ENCODE measurements at places on chromosomes 11 and 22. TPM values are rescaled to one million over a fixed set of nuclear protein-coding genes. Genes with fewer than 3 reads are reported as not detected.

DNA sequence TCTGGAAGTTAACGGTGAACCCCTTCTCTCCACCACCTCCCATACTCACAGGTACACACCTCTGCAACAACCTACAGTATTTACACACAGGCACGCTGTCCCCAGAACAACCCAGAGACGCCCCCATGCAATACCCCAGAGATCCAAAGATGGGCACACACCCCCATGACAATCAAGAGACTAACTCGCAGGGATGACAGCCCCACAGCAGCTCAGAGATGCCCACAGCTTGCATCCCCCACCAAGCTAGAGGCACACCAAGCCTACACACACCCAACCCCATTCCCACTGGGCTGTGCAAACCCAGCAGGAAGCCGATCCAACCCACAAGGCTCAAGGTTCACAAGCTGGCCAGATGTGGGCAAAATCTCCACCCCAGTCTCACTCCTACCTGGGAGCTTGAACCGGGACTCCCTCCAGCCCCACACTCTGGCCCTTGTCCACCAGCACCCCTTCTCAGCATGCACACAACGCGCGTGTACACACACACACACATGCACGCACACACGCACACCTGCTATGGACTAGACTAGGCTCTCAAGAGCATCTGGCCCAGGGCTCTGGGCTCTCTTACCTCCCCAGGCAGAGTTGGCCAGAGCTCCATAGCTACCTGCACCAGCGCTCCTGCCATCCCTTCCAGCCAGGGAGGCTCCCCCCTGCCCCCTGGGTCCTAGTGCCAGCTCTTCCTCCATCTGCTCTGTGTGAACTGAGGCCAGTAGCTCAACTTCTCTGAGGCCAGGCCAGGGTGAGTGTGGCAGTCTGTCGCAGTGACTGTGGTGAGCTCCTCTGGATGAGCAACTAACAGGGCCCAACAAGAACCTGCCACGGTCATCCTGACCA, 11.5 kb downstream of the STARD10 start:
- no peak for DNase-seq

DNA sequence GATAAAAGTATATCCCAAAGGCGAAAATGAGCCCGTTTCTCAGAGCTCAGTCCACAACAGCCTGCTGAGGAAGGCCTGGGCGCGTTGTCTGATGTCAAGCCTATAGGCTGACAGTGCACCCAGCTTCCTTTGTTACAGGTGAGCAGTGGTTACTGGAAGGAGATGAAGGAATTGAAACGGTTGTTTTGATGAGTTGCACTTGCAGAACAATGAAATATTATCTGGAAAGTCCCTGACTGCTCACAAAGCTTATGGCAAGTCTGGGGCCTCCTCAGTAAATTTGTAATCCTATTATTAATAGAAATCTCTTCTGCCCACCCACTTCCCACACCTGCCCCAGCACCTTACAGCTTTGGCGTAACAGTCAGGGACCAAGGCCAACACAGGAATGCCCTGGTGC, 77.8 kb downstream of the C11orf91 start:
- no peak for DNase-seq

- no peak for DNase-seq
These were observed 61.1 kb downstream of the FDX1 start for GRCh38 chr11:110490886-110491285.

PDE3B gene
- 240 TPM for total RNA-seq

DNA sequence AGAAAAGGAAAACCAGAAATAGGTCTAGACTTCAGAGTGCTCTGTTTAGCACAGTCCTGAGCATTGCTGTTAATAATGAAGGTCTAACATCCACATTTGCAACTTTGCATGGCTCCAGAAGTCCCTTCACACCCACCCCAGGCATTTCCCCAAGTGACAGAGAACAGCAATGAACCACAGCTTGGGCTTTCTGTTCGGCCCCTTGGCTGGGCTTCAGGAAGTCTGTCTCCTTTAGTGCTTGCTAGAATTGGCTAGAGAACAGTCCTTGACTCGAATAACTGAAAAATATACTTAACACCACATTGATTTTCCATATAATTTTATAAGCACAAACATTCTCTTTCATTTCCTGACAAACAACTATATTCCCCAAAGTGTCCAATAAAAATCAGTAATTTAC, 29.3 kb upstream of the TENM4 start:
- DNase-seq, result no peak

CALCA gene
- total RNA-seq, result not detected

GPR83 gene
- 0.29 TPM for total RNA-seq

FAT3 gene
- not detected for total RNA-seq

GRCh38 chr11:65501186-65501471, 2.3 kb downstream of the MALAT1 start:
- DNase-seq, result no peak

PRAME gene
- total RNA-seq, result not detected

DNA sequence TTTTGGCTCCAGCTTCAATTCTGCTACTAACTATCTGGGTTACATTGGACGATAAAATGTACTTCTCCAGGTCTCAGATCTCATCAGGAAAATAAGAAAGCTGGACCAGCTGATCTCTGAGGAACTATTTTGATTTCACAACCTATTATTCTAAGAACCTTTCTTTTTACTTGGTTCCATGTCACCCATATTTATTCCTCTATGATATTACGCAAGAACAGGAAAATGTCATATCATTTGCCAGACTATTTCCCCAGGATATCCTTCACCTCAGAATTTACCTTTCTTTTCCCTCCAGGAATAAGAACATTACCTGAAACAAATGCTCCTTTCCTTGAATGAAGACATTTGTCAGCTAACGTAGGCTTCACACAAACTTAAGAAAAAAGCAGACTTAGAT, 387.5 kb upstream of the RAG2 start:
- no peak for DNase-seq

GRCh38 chr11:93326681-93327080, 3.9 kb upstream of the DEUP1 start:
- DNase-seq, result no peak

DNA sequence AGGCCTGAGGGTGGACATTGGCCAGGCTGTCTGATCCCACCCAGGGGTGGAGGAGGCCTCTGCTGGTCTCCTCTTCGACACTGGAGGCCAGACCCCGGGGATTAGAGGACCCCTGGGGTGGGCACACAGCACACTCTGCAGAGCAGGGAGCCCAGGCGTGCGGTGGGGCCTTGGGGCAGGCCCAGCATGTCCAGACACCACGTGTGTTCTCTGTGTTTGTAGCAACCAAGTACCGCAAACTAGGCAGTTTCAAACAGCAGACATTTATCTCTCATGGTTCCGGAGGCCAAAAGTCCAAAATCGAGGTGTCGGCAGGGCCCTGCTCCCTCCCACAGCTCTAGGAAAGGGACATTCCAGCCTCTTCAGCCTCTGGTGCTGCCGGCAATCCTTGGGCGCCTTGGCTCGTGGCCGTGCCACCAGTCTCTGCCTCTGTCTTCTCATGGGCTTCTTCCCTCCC, 1.5 kb downstream of the PANX2 start:
- DNase-seq, result no peak

NECTIN1 gene
- 2.5 TPM for total RNA-seq

- no peak for DNase-seq
These were observed 59.6 kb upstream of the ADORA2A start for GRCh38 chr22:24367841-24368240.

DNA sequence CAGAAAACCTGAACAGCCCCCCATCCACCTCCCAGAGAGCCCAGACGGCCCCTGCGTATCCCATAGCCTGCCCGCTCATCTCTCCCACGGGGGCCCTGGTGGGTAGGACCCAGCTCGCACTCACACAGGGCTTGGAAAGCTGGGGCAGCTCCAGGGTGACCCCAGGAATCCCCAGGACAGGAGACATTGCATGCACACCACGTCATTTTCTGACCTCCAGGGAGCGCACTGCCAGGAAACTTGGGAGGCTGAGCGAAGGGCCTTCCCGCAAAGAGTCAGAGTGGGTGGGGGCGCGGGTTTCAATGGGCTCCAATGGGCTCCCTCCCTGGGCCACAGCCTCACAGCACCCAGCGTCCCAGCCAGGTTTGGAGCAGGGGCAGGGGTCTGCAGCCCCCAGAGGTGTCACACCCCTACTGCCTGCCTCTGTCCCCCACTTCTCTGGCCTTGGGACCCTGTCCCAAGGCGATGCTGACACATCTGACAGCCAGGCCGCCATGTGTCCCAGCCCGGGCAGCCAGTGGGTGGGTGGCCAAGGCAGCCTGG, 8.2 kb upstream of the SYT8 start:
- DNase-seq, result no peak

UPB1 gene
- total RNA-seq, result 0.85 TPM

- no peak for DNase-seq
These were observed 9.0 kb downstream of the RCOR2 start for GRCh38 chr11:63907808-63908530.

DNA sequence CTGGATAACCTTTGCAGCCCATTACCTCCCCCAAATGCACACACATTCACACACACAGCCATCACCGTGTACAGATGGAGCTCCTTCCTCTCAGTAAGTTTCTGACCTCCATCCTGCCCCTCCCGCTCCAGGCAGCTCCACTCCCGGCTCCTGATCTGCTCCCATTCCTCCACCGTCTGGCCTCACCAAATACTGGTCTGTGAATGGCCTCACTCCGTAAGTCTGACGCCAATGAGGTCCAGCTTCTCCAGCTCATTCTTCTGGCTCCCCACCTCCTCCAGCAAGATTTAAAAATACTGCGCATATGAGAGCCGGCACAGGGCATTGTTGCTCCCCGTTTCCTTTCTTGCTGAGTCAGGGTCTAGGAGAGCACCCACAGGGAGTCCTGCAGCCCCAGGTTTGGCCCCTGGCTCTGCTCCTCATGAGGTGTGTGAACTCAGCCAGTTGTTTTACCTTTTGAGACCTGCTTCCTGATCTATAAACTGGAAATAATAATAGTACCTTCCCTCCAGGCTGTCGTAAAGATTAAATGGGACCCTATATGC, 14.0 kb upstream of the TUB start:
- no peak for DNase-seq

- no peak for DNase-seq
These were observed 62.9 kb downstream of the FAM83F start for GRCh38 chr22:40057652-40058051.

- peak; percentile 57 for DNase-seq
These were observed 7.1 kb upstream of the FLI1 start for GRCh38 chr11:128686745-128687177.

- no peak for DNase-seq
These were observed 14.5 kb downstream of the KCNC1 start for GRCh38 chr11:17748761-17749721.

GRCh38 chr11:10922892-10923291, 65.0 kb upstream of the ZBED5 start:
- no peak for DNase-seq

DNA sequence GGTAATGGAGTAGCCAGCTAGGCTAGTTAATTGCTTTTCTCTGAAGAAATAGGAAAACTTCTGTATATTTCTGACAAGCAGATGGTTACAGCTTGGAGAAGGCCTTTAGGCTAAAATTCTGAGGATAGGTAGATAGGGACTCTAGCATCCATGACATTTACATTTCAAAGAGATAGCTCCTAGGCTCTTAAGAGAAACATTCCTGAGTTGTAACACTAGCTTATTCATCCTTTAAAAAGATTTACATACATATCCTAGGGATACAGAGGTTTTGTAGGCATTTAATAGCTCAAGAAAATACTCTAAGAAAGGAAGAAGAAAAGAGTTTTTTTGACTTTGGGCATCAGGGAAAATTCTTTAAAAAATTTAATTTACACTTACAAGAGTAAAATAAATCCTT, 130.9 kb upstream of the CCDC179 start:
- no peak for DNase-seq

GRCh38 chr11:4102711-4103110, 8.1 kb downstream of the RRM1 start:
- no peak for DNase-seq

- DNase-seq, result no peak
These were observed 88.8 kb downstream of the ABTB2 start for GRCh38 chr11:34268906-34269430.

- no peak for DNase-seq
These were observed 81.0 kb downstream of the CCDC73 start for GRCh38 chr11:32713496-32713895.

DSCAML1 gene
- total RNA-seq, result 2.1 TPM

OSM gene
- 1.1 TPM for total RNA-seq

TMEM223 gene
- 16.5 TPM for total RNA-seq

FAM111A gene
- total RNA-seq, result 113 TPM
